ENCODE measurements at places on chromosomes 5 and 9. TPM values are rescaled to one million over a fixed set of nuclear protein-coding genes. Genes with fewer than 3 reads are reported as not detected.

Gene CDH9
- total RNA-seq = 0.90 TPM

Gene TMEM250
- total RNA-seq = 50.7 TPM

Gene PCDHA1
- total RNA-seq = not detected

Gene OR1J2
- total RNA-seq = not detected

Gene AK1
- 18.5 TPM for total RNA-seq

Gene DMRT2
- total RNA-seq = not detected

Gene UGT3A2
- total RNA-seq = 4.7 TPM

Gene WNT8A
- total RNA-seq = 13.2 TPM

All from H7 (cell line).